Fibroblast of lung (primary cell): ENCODE measurements at places on chromosomes 2 and 18. TPM values are rescaled to one million over a fixed set of nuclear protein-coding genes. Genes with fewer than 3 reads are reported as not detected.

EPAS1 gene
- 82.4 and 120 TPM in 2 replicates for total RNA-seq

C2orf42 gene
- 24.9 and 32.7 TPM in 2 replicates for total RNA-seq

ACMSD gene
- not detected in 2 replicates for total RNA-seq

TNFAIP6 gene
- 33.1 and 53.8 TPM in 2 replicates for total RNA-seq

TRIM54 gene
- total RNA-seq: 0.17 TPM in 1 of 2 replicates, not detected in the other

RPRM gene
- not detected in 2 replicates for total RNA-seq

SULT1C2 gene
- total RNA-seq: under 0.01 and 0.26 TPM in 2 replicates

GKN1 gene
- total RNA-seq: not detected in 2 replicates
